NCI-H187 treated with DMSO at 0.1 percent for 48 hours (cell line): ENCODE measurements at places on chromosomes 5 and 9.

GRCh38 chr5:94538260-94538659, 80.1 kb downstream of the KIAA0825 start:
- DNase-seq: no peak

DNA sequence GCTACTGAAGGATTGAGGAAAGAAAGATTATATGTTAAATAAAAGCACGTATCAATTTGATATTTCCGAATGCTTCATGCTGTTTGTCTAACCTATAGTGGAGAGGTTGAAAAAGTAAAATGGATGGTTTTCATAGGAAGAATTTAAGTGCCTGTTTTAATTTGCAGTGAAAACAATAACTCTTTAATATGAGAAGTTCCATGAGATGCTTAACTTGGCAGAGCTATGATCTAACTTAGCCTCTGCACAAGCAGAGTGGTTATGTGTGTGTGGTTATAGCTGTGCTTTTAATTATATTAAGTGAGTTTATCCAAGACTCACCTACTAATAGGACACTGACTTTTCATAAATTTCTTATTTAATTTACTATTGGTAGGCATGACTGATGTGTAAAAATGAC, 57.4 kb downstream of the AOPEP start:
- no peak for DNase-seq

DNA sequence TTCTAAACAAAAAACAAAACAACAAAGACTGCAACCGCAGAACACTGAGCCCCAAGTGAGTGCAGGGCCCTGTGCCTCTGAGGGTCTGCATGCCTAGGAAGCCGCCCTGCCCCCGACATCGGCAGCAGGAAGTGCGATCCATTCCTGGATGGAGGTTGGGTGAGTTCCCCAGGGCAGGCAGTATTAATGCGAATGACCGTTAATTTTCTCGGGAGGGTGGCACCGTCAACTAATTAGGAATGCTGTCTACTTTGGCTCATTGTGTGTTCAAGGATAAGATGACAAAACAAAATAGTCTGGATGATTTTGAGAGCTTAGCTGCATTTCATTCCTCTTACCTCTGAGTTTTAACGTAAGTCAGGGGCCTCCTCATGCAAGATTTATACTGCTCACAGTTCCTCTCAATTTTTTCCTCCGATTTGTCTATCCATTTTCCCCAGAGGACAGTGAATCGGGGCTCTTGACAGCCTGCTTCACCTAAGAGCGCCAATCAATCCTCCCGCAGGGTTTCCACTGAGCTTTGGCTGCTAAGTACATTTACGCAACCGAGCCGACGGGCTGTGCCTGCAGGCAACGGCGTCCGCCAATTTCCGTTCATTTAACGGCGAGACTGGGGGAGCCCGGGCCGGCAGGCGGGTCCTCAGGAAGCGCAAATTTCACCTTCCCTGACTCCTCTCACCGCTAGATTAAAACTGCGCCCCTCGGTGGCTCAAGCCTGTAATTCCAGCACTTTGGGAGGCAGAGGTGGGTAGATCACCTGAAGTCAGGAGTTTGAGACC, 2.9 kb upstream of the NXNL2 start:
- DNase-seq: no peak

DNA sequence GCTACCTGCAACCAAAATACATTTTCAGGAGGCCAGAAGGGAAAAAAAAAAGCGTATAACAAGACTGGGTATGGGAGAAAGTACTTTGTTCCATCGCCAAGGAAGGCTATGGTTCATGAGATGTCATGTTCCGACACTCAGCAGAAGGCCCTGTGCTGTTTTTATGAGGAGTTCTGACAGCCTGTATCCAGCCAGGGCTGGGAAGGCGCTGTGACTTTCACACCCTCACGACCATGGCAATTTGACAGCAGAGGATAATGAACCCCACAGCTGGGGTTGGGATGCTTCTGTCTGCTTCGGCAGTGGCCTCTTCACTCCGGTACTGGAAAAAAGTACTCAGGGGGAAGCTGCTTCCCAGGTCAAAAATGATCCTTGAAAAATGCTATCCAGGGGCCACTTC, 154.4 kb downstream of the PRELID2 start:
- DNase-seq: no peak

- no peak for DNase-seq
These were observed 75.6 kb upstream of the SPRY4 start for GRCh38 chr5:142400415-142400814.

GRCh38 chr5:10662083-10662482, 98.2 kb downstream of the ANKRD33B start:
- no peak for DNase-seq

DNA sequence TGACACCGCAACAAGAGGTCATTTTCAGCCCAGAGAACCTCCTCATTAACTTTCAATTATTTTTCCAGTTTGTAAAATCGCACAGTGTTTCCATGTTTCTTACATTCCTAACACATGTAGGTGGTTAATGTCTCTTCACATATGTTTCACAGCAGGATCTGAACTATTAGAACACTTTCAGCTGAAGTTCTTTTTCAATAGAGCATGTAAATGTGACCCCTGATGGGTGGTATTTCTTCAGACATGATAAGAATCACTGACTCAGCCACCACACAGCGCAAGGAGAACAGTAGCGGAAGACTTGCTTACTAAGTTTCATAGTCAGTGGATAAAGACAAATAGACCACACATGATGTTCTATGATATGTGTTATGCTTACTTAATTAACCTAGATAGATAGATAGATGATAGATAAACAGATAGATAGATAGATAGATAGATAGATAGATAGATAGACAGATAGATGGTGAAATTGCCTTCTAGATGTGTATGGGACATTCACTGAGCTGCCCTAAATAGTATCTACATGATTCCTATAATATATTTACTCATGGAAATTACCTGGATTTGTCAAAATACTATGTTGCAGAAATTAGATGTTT, 1992.1 kb upstream of the NUDT12 start:
- no peak for DNase-seq

GRCh38 chr5:5342784-5343183, 79.7 kb upstream of the ICE1 start:
- no peak for DNase-seq

GRCh38 chr5:178589180-178590140, 733 bp downstream of the COL23A1 start:
- DNase-seq: no peak

DNA sequence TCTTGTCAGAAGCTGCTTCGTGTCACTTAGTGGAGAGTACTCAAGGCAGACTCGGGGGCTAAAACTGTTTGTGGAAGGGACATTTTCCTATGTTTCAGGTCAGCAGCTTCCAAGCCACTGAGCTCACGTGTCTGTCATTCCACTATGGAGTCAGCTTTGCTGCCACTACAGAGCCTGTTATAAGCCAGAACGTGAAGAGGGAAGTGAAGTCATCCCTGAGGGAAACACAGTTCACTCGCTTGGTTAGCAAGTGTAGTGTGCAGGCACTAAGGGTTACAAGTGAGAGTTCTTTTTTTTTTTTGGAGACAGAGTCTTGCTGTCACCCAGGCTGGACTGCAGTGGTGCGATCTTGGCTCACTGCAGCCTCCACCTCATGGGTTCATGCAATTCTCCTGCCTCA, 24.5 kb upstream of the LTC4S start:
- DNase-seq: no peak

- DNase-seq: no peak
These were observed 19.5 kb downstream of the CD74 start for GRCh38 chr5:150393096-150393645.

DNA sequence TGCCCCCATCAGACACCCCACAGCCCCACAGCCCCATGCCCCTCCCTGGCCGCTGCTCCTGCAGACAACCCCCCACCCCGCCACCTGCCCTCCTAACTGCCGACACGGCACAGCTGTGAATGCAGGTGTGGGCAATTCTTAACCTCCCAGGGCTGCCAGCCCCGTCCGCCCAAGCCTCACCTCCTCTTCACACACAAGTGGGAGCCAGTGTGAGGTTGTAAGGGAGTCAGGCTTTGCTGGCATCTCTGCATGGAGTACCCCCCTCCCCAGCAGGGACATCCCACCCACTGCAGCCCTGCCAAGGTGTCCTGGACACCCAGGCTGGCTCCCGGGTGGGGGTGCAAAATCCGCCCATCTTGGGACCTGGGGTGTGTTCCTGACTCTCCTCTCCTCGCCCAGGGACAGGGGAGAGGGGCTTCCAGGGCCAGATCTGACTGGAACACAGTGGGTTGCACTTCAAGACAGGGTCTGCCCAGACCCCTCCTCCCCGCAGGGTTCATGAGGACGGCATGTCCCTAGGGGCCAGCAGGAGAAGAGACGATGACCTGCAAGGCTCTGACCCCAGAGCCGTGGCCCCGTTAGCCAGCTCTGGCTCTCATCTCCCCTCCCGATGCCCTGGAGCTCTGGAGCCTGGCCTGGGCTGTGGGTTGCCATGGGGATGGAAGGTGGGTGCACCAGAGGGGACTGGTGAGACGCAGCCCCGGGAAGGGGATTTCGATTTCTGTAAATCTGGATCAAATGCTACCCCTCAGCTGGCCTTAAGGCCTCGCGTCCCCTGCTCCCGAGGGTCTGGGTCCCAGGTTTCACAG, 34.4 kb downstream of the SARDH start:
- no peak for DNase-seq

DNA sequence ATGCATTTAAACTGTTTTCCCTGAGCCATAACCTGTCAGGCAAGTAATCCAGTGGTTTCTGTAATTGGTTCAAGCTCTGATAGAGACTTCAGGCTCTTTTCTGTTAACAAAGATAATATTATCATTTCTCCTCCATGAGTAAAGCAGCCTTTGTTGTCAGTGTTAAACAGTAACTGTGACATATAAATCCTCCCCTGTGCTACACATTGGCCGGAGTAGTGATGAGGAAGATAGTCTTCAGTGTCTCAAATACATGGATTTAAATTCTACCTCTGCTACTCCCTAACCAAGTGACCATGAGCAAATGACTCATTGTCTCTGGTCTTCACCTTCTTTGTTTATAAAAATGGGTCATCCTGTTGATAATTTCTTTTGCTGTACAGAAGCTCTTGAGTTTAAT, 615.5 kb upstream of the CHD1 start:
- no peak for DNase-seq

- no peak for DNase-seq
These were observed 115.4 kb downstream of the HSD17B3 start for GRCh38 chr9:96186591-96187011.

GRCh38 chr5:74763504-74763903, 3.4 kb downstream of the GFM2 start:
- DNase-seq: no peak

DNA sequence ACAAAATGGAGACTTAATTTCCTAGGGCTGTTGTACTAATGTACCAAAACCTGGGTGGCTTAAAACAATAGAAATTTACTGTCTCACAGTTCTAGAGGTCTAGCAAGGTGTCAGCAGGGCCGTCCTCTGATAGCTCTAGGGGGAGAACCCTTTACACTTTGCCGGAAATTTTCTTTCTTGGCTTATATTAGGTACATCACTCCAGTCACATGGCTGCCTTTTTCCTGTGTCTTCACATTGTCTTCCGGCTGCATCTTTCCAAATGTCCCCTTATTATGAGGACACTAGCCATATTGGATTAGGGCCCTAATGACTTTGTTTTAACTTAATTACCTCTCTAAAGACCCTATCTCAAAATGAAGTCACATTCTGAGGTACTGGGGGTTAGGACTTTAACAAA, 5.8 kb downstream of the UHRF2 start:
- DNase-seq: no peak

GRCh38 chr5:151464101-151464500, 16.7 kb downstream of the SLC36A1 start:
- no peak for DNase-seq

GRCh38 chr5:179613460-179614071, 9.9 kb downstream of the HNRNPH1 start:
- no peak for DNase-seq

- DNase-seq: no peak
These were observed 384.2 kb upstream of the ZNF608 start for GRCh38 chr5:125130591-125130990.
